Stimulated activated CD8-positive, alpha-beta memory T cell treated with anti-CD3 and anti-CD28 coated beads, Interleukin-2, amount 100 ng/mL, for 48 hours (primary cell): ENCODE measurements at places on chromosomes 2 and 18.

GRCh38 chr18:64019922-64020756, 50.3 kb downstream of the SERPINB8 start:
- no peak for DNase-seq

- no peak for DNase-seq
These were observed 108.1 kb downstream of the ADCYAP1 start for GRCh38 chr18:1012775-1013174.

- no peak for DNase-seq
These were observed 3.9 kb downstream of the C2orf72 start for GRCh38 chr2:231041061-231041689.

- DNase-seq: no peak
These were observed 38.2 kb upstream of the GLI2 start for GRCh38 chr2:120697471-120697870.

DNA sequence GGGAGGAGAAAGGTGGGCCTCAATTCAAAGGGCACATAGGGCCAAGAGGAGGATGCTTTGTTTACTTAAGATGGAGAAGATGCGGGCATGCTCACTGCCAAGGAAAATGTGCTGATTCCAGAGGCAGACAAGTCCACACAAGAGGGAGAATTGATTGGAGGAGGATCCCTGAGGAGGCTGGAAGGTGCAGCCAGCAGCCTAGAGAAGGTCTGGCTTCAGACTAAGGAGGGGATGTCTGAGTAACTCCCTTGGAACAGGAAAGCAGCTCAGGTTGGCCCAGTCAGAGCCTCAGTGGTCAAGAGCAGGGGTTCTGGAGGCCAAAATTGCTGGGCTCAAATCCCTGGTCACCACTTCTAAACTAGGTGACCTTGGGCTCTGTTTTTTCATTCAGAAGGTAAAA, 265.5 kb upstream of the NCKAP5 start:
- no peak for DNase-seq

GRCh38 chr2:29806461-29806860, 114.9 kb downstream of the ALK start:
- no peak for DNase-seq

DNA sequence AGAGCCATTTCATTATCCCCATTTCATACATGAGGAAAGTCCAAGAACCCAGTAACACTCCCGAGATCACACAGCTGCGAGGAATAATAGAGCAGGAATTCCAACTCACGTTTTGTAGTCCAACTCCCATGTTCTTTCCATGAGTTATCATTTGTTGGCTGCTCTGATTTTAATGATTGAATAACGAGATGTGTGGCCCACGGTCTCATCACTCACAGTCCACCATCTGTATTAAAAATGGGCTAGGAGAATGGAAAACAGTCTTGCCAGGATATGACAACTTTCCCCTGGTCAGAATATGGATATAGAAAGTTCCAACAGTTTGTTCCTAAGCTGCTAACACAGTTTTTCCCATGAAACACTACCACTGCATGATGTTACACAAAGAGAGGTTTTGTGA, 147.5 kb downstream of the METTL4 start:
- DNase-seq: no peak

GRCh38 chr18:3190610-3191009, 29.2 kb downstream of the MYOM1 start:
- no peak for DNase-seq

DNA sequence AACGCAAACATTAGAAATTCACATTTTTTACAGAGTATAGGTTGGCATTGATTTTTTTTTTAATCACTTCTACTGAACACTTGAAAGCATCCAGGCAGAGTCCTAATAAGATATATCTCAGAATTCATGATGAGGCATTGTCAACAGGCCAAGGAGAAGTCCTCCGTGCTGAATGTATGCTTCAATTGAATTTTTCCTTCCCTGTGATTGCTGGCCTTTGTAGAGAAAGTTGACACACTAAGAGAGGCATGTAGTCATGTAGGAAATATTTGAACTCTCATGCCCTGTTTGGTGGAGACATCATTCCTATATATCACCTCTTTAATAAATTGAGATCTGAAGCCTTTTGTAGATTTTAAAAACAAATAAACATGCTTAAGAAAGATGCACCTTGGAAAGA, 844.9 kb downstream of the CPS1 start:
- no peak for DNase-seq

DNA sequence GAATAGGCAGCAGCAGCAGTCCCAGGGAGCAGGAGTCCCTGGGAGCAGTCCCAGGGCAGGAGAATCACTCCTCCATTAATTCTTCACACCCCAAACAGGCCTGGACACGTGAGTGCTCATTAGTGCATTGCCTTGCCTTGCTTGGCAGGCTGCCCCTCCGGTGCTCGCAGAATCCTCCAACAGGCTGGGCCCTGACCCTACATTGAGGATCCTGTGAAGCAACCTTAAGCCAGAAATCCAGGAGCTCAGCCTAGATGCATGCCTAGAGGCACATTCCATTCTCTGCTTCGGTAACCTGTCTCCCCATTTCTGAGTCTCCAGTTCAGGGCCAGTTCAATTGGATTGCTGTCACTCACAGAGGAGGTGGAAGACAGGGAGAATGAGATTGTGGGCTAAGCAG, 97.4 kb upstream of the LRATD1 start:
- DNase-seq: no peak

DNA sequence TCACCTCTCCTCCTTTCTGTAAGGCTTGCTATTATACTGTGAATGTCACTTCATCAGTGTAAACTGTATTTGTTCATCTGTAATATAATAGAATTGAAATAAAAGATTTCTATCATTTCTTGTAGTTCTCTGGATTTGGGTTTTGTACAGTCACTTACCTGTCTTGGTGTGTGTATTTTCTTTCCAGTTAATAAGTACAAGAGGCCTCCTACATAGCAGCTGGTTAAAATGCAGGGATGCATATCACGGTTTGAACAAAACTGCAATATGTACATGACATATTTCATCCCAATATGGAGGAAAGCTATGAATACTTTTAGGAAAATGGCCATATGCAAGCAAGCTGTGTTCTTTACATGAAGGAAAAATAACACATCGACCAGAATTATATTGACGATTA, 5.4 kb upstream of the STAT1 start:
- DNase-seq: no peak

GRCh38 chr2:241859436-241860183, 916 bp upstream of the PDCD1 start:
- DNase-seq: peak; percentile 57

GRCh38 chr18:43620936-43621335, 343.6 kb upstream of the SYT4 start:
- no peak for DNase-seq

DNA sequence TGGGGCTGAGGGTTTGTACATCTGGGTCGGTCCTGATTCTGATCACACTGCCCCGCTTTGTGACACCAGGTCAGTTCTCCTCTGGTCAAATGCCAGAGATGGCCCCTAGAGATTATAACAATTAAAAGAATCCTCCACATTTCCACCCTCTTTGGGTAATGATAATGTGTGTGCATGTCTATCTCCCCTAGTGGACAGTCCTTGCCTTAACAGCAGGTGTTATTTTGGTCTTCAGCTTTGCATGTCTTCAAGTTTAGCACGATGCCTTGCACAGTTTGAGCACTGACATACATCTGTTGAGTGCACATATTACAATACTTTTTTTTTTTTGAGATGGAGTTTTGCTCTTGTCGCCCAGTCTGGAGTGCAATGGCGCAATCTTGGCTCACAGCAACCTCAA, 25.7 kb upstream of the COX7A2L start:
- DNase-seq: no peak

- DNase-seq: no peak
These were observed 1006.1 kb upstream of the CELF4 start for GRCh38 chr18:38571651-38572050.

DNA sequence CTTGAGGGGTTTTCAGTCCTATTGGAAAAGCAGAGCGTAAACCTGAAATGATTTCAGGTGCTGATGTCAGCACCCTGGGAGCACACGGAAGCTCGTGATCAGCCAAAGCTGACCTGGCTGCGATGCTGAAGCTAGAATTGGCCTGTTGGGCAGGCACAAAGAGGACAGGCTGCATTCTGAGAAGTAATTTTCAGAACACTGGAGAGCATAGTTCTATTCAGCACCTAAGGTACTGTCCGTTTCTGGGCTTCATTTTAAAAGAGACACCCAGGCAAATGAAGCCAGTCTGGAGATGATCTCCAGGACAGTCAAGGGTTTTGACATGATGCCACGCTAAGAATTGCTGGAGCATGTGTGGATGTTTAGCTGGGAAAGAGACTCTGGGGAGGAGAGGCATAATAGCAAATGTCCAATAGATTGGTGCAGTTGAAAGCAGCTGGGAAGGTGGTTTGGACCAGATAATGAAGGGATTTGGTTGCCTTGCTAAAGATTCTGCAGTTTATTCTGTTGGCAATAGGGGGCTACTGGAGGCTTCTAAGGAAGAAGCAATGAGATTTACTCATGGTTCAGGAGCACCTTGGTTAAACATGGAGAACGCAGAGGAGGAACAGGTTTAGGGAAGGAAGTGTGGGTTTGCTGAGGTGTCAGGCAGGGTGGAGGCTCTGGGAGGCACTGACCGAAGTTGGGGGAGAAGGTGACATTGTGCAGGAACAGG, 86.6 kb downstream of the ACOXL start:
- no peak for DNase-seq

- DNase-seq: no peak
These were observed 166.4 kb downstream of the GALNT1 start for GRCh38 chr18:35747894-35748472.

- DNase-seq: no peak
These were observed 82.2 kb downstream of the CELF4 start for GRCh38 chr18:37483221-37483971.

- no peak for DNase-seq
These were observed 336.5 kb downstream of the DCDC2C start for GRCh38 chr2:4039896-4040295.

DNA sequence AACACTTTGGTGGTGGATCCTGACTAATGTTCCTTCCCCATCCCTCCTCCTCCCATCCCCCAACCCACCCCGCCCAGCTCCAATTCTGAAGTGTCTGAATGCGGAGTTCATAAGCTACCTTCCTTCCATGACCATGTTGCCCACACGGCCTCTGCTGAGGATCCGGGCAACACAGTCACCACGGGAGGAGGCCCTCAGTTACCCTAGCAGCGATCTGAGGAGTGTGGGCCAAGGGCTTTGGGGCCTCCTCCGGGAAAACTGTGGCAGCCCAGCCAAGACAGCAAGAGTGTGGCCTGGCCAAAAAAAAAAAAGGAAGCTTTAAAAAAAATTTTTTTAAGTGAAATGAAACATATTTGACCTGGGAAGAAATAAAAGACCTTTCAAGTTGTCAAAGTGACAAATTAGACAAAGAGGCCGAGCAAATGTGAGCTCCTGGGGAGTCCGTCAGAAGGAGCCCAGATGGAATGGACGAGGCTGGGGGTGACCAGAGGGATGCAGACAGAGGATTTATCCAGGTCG, 169.0 kb upstream of the PKDCC start:
- no peak for DNase-seq

DNA sequence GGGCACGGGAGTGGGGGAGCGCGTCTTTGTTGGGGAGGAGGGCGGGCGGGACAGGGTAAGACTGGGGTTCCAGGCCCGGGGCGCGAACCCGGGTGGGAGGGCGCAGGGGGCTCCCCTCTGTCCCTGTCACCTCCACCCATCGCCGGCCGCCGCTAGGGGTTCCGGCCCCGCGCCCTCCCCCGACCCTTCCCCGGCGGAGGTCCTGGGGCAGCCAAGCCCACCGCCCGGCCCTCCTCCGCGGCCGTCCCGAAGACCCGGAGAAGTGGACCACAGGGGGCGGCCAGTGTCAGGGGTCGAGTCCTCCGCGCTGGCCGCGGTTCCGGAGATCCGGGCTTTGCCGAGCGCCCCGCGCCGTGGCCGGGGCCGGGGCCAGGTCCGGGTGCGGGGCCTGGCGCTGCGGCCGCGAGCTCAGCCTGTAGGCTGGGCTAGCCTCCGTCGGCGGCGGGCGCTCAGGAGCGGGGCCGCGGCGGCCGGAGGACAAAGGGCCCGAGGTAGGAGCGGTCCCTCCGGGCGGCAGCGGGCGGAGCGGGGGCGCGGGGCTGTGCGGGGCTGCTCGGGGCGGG, 16.6 kb upstream of the E2F6 start:
- DNase-seq: no peak

DNA sequence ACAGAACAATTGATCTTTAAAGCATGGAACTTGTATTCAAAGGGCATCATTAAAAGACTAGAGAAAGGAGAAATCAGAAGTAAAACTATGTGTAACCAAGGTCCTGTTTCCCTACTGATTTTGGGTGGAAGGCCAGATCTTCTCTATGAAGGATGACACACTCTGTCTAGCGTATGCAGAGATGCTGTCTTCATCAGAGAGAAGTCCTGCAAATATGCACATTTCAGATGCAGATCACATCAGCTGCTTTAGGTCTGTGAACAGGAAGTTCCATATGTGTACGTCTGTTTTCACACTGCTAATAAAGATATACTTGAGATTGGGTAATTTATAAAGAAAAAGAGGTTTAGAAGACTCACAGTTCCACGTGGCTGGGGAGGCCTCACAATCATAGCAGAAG, 857.3 kb downstream of the CNTNAP5 start:
- no peak for DNase-seq

GRCh38 chr2:119338826-119339561, 27.6 kb downstream of the C2orf76 start:
- DNase-seq: peak; percentile 6

DNA sequence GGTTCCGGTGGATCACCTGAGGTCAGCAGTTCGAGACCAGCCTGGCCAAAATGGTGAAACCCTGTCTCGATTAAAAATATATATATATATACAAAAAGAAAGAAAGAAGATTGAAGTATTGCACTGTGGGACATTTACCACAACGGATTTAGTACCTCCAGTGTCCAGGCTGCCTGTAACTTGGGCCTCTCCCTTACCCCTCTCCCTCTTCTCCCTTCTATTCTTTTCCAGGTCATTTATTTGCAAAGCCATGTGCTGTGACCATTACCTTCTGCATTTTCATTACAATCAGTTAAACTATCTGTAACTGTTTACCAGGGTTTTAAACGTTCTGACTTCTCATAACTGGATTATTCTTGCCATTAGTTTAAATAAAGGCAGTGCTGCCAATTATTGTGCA, 400.9 kb upstream of the ZNF804A start:
- no peak for DNase-seq

- peak; percentile 59 for DNase-seq
These were observed 79.7 kb upstream of the MSH2 start for GRCh38 chr2:47323009-47323821.
